Muscle of leg (tissue), 16 donors: ENCODE measurements at places on chromosomes 1 and 21. TPM values are rescaled to one million over a fixed set of nuclear protein-coding genes. Genes with fewer than 3 reads are reported as not detected.

Gene SAMD11
- total RNA-seq = 8.1 TPM

Gene PADI2
- total RNA-seq = 37.2 TPM

Gene ACKR1
- 2.7 TPM for total RNA-seq

DNA sequence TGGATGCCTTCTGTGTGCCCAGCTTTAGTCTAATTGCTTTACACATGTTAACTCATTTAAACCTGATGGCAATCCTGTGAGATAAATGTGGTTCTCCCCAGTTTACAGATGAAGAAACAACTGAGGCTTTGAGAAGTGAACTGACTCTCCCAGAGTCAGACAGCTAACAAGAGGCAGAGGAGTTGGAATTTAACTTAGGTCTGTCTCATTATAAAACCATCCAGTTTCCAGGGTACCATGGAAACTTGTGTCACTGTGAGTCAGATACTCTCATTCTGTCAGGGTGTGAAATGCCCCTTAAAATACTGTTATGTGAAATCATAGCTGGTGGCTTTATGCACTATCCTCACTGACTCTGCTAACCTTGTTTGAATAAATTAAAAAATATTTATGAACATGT lies 206.6 kb downstream of the PBX1 start:
- H3K36me3 ChIP-seq = no peaks in the 10 kb centered on the region
- no peak overlapping the region for H3K4me3 ChIP-seq
- H3K27ac ChIP-seq = no peak overlapping the region
- peaks cover 4% of the 10 kb centered on the region for H3K4me1 ChIP-seq

GRCh38 chr21:38925923-38926322 lies 120.2 kb downstream of the ETS2 start:
- H3K4me3 ChIP-seq = no peak overlapping the region
- H3K27me3 ChIP-seq = no peaks in the 10 kb centered on the region
- H3K27ac ChIP-seq = peak overlapping the region; percentile 80
- H3K4me1 ChIP-seq = peaks cover 14% of the 10 kb centered on the region
- peak; percentile 97 for DNase-seq

- H3K4me3 ChIP-seq = no peak overlapping the region
- peaks cover 12% of the 10 kb centered on the region for H3K4me1 ChIP-seq
- no peak overlapping the region for H3K27ac ChIP-seq
- DNase-seq = no peak
Observed at GRCh38 chr21:31337996-31338907, 5.8 kb downstream of the TIAM1 start.

DNA sequence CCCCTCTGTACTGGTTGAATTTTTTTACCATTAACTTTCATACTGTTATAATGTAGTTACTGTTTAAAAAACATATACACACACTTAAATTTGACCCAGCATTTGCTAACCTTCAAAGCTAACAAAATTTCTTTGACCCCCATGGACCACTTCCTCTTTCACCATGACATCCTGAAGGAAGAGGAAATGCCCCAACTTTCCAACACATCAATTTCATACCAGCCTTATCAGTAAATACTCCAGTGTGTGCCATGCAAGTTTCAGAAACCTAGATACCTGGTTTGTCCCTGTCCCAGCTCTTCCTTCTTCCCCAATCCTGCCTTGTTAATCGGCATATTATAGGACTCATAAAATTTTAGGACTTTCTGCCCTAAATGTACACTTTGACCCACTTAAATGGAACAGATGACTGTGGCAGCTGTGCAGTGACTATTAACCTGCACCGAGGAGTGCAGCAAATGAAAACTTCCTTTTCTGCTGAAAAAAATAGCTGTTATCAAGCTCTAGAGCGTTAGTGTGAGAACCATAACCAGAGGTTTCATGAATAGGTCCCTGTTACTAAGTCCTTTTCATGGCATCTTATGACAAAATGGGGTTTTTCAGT lies 54.1 kb downstream of the DTL start:
- DNase-seq = no peak
- no peaks in the 10 kb centered on the region for H3K27me3 ChIP-seq
- no peak overlapping the region for H3K27ac ChIP-seq
- H3K4me3 ChIP-seq = no peak overlapping the region
- no peaks in the 10 kb centered on the region for H3K36me3 ChIP-seq
- H3K4me1 ChIP-seq = peaks cover 11% of the 10 kb centered on the region

DNA sequence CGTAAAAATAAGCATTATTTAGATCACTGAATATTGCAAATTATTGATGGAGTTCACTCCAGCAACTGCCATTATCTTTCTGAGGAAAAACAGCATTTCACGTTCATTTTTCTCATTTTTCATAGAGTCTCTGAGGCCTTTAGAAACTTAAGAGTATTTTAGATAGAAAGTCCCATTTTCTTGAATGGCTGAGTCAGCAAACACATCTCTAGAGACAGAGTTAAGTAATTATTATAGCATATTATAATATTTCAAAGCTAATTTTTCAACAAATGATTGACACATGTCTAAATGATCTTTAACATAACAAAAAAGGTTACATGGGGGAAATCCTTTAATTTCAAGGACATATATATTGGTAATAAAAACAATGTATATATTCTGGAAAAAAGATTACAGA lies 31.8 kb downstream of the RGS18 start:
- H3K4me3 ChIP-seq = no peak overlapping the region
- no peaks in the 10 kb centered on the region for H3K4me1 ChIP-seq
- no peaks in the 10 kb centered on the region for H3K27me3 ChIP-seq
- no peaks in the 10 kb centered on the region for H3K36me3 ChIP-seq
- no peak overlapping the region for H3K27ac ChIP-seq

- DNase-seq = no peak
- H3K27me3 ChIP-seq = no peaks in the 10 kb centered on the region
- peaks cover 4% of the 10 kb centered on the region for H3K36me3 ChIP-seq
- H3K27ac ChIP-seq = no peak overlapping the region
Observed at GRCh38 chr1:100390531-100390930, 38.2 kb downstream of the CDC14A start.

- H3K36me3 ChIP-seq = no peaks in the 10 kb centered on the region
- no peak overlapping the region for H3K4me3 ChIP-seq
- H3K27me3 ChIP-seq = no peaks in the 10 kb centered on the region
- peaks cover 4% of the 10 kb centered on the region for H3K4me1 ChIP-seq
Observed at GRCh38 chr1:220928320-220928719, 49.1 kb downstream of the HLX start.

GRCh38 chr1:4452701-4453100 lies 201.7 kb upstream of the AJAP1 start:
- H3K4me1 ChIP-seq = no peaks in the 10 kb centered on the region
- H3K27me3 ChIP-seq = no peaks in the 10 kb centered on the region
- no peak overlapping the region for H3K4me3 ChIP-seq
- no peaks in the 10 kb centered on the region for H3K36me3 ChIP-seq
- DNase-seq = peak; percentile 22
- H3K27ac ChIP-seq = no peak overlapping the region

GRCh38 chr1:24586970-24587820 lies 31.3 kb downstream of the NCMAP start:
- no peaks in the 10 kb centered on the region for H3K4me1 ChIP-seq
- H3K27me3 ChIP-seq = peaks cover 8% of the 10 kb centered on the region
- DNase-seq = peak; percentile 30
- no peak overlapping the region for H3K4me3 ChIP-seq

- H3K36me3 ChIP-seq = no peaks in the 10 kb centered on the region
- H3K27me3 ChIP-seq = no peaks in the 10 kb centered on the region
- peaks cover 7% of the 10 kb centered on the region for H3K4me1 ChIP-seq
- DNase-seq = peak; percentile 82
- H3K4me3 ChIP-seq = no peak overlapping the region
- peak overlapping the region; percentile 67 for H3K27ac ChIP-seq
Observed at GRCh38 chr21:31408301-31409088, 64.4 kb upstream of the TIAM1 start.
